Midbrain (tissue), 1 donor: ENCODE measurements at places on chromosomes 1 and 21.

- peak; percentile 58 for DNase-seq
Measured at GRCh38 chr1:162276493-162276892, 100.2 kb downstream of the SPATA46 start.

- DNase-seq, result no peak
Measured at GRCh38 chr1:211375146-211375818, 48.6 kb downstream of the TRAF5 start.

DNA sequence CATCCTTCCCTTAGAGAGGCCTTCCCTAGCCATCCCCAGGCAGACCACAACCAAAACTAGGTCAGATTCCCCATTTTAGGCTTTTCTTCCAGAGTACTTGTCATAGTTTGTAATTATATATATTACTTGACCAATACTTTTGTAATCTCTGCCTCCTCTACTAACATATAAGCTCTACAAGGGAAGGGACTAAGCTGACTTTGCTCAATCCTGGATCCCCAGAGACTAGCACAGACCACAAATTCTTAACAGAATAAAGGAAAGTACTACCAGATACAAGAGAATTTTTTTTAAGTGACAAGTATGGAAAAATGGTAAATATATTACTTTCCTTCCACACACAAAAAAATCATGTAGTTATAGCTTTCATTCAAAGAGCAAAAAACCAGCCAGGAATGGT lies 2.0 kb downstream of the ZMYM6 start:
- no peak for DNase-seq

DNA sequence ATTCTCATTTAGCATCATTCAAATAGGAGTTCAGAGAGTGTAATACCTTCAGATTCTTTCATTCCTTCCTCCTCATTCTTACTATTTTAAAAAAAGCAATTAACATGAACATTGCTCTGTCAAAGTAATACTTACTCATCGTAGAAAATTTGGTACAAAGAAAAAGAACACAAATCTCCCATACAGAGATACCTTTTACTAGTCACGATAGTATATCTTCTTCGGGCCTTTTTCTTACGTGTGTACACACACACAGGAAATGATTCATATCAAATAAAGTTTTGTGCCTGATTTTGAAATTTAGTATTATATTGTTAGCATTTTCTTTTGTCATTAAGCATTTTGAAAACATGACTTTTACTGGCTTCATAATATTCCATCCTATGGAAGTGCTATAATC lies 52.9 kb downstream of the NCF2 start:
- DNase-seq, result no peak

GRCh38 chr1:46536527-46536926 lies 14.9 kb downstream of the KNCN start:
- DNase-seq, result no peak

DNA sequence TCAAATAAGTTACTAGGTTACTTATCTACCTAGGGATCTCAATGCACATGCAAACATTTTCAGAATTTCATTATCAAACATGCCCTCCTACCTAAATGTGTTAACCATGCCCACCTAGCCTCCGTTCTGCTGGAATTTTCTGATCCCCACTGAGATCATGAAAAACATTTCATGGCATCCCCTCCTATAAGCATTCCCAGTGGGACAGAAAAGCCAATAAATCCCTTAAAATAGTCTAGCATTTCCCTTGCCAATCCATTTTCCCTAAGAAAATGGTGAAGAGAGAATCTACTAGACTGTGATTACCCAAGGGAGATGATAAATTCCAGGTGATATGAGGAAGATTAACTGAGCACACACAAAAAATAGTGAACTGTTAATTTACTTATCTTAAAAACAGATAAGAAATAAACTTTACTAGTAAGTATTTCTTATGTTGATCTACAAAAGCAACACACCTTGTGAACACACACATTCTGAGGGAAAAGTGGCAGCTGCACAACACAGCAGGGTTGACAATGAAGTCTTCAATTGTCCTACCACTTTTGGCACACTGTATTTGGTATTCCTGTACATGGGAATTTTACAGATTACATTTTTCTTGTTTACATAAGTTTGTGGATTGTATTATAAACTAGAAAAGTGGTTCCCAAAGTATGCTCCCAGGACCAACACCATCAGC lies 49.6 kb downstream of the ARID4B start:
- no peak for DNase-seq

DNA sequence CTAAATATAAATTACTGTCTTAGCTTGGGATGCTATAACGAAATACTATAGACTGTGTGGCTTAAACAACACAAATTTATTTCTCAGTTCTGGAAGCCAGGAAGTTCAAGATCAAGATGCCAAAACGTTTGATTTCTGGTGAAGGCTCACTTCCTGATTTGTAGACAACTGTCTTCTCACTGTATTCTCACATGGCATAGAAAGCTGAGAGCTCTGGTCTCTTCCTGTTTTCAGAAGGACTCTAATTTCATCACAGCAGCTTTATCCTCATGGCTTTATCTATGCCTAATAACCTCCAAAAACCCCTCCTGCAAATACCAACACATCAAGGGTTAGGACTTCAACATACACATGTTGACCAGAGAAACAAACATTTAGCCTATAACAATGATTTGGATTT lies 1795.5 kb downstream of the MRPL39 start:
- DNase-seq, result no peak

DNA sequence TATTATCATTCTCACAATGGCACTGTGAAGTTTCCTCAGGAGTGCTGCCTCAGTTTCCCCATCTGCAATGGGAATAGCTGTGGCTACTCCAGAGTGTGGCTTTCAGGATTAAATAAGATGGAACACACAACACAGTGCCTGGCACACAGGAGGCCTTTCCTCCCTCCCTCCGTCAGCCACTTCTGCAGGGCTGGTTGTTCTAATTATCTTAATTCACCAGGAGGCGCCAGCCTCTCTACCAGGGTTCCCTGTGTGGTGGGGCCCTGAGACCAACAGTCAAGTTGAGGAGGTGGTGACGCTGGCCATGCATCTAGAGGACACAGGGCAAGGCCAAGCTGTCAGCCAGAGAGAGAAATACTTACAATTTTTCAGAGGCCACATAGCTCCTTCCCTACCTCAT lies 6.3 kb upstream of the FOXO6 start:
- DNase-seq, result no peak

- DNase-seq, result no peak
Measured at GRCh38 chr1:65230731-65231481, 78.4 kb upstream of the DNAJC6 start.

DNA sequence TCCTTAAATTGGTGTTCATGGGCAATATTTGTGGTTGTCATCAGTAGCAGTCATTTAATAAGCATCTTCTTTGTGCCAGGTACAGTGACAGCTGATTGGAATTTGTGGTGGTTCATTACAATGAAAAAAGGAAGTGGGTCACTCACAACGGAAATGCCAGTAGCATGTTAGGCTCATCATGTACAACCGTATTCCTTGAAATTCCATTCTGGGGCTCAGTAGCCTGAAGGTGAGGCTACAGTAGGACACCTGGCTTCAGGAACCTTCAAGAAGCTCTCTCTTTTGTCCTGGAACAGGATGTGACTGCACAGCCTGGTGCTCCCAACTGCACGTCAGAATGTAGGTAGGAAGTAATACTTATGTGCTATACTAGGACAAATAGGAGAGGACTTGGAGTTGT lies 93.9 kb downstream of the ST3GAL3 start:
- DNase-seq, result no peak

DNA sequence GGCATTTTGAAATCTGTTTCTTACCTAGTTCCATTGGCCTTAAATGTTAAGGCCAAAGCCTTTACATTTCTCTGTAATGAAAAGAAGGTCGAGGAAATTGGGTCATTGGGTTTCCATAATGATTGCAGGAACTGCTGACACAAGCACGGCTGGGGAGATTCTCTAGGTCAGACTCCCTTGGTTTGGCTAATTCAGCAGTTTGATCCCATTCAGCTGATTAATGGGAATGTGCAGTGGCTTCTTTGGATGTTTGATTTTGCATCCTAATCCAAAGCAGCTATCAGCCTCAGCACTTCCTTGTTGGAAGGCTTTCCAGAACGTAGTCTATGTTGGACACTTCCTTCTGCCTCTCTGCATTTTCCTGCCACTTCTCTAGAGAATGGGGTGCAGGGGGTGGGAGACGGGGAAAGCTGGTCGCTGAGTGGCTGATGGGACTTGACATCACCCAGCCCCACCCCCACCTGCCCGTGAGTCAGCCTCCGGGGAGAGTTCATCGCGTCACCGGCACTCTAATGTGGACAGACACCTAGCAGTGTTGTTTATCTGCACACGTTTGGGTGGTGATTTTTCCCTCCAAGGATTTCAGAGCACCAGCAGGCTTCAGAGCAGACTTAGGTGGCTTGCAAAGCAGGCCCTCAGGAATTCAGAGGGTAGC lies 5.4 kb downstream of the PSEN2 start:
- no peak for DNase-seq

DNA sequence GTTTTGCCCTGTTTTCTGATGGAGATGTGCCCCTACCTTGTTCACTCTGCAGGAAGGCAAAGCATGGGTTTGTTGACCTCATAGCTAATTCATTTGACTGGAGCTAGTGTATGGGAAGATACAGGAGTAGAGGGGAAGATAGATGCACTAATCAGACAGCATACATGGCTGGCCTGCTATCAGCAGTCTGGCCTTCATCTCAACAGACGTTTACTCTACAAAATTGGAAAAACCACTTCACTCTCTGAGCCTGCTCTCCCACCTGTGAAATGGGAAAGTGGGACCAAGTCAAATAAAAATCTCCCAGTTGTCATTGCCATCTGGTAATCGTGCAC lies 235.2 kb upstream of the RAB4A start:
- no peak for DNase-seq

- DNase-seq, result no peak
Measured at GRCh38 chr1:100213141-100213540, 35.1 kb upstream of the LRRC39 start.

DNA sequence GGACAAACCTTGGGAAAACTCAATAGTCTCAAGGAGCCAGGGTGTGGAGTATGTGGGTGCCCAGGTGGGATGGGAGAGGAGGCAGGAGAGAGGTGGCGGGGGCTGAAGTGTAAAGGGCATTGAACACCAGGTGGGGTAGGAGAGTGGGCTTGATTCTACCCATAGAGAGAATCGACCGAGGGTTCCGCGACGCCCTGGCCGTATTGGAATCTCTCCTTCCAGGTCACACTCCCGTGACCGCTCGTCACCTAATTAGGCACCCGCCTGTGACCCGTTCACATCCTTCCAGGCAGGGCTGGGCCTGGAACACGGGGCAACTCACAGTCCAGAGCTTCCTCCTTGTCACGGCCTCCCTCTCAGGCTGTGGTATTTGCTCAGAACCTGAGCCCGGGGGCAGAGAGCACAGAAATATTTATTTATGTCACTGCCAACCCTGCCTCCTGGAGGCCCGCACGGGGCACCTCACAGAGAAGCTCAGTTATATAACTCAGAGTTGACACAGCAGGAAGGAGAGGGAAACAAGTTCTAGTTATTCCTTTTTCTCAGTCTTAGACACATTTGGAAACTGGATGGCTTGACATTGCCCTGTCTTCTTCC lies 12.0 kb downstream of the NCMAP start:
- DNase-seq, result no peak

- DNase-seq, result no peak
Measured at GRCh38 chr1:198121056-198121826, 35.6 kb upstream of the NEK7 start.

DNA sequence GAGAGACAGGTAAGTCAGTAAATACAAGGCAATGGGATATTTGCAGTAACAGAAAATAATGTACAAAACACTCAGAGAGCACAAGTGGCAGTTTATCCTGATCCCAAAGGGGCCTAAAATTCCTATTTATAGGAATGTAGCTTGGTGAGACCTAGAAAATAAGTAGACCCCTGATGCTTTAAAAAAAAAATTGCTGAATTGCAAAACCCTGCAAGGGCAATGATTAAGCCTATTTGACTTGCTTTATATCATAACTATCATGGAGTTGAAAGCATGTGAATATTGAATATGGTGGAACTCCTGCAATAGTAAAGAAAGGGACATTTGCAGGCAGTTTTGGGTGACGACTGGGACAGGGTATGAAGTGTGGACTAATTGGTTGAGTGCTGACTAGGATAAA lies 101.9 kb upstream of the C1orf21 start:
- no peak for DNase-seq

DNA sequence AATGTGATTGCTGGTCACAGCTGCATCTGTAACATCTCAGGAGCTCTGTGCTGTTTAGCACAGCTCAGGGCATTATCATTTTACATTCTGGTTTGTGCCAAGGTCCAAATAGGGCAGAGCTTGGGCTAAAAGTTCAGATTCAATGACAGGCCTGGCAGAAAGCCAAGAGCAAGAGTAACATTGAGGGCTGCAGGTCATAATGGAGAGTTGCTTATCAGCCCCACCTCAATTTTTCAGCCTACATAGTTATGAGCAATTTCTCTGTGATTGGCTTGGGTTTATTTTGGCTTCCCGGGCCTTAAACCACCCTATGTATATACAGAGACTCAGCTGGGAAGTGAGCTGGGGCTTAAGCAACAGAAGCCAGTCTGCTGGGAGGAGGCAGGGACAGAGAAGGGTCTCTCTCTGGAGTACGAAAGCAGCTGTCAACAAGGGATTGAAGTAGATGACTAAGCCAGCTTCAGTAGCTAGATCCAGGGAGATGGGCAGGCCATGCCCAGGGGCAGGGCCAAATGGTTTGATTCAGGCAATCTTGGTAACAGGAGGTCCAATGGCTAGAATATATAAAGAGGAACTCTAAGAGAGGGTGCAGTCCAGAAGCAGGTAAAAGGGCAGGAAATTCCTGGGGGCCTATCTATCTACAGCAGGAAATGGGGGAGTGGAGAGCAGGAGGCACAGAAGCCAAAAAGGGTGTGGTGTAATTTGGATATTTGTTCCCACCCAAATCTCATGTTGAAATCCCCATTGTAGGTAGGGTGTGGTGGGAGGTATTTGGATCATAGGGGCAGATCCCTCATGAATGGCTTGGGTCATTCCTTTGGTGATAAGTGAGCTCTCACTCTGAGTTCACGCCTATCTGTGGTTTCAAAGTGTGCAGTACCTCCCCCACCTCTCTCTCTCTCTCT lies 49.0 kb downstream of the BRINP2 start:
- DNase-seq, result no peak

- no peak for DNase-seq
Measured at GRCh38 chr1:67674260-67675011, 10.6 kb upstream of the GADD45A start.

DNA sequence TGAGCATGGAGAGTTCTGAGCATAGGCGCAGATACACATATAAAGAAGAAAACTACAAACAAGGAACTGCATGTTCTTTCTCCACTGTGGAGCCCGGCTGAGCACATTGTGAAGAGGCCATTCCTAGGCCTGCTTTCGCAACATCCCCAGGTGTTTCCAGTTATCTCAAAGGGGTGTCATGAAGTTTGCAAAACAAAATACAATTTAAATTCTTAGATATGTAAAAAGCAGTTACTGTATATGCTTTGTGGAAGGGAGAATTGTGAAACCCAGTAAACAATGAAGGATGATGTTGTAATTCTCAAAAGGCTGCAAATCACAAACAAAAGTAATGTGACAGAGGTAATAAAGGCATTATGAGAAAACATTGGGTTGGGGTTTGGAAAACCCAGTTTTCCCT lies 98.6 kb upstream of the ZNF644 start:
- no peak for DNase-seq

DNA sequence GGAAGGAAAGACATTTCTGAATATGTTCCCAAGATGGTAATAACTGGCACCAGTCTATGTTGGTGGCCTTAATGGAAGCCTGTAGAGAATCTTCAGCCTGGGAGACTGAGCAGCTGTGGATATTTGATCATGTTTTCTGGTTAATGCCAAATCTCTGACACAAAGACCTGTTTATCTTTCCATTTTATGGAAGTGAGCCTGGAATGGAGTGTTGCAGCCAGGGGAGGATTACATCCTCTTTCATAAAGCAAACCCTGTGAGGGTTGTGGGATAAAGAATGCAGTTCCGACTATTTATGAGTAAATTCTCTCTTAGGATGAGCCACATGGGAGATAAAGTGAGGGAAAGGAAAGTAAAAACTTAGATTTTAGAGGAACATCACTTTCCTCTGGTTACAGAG lies 144.1 kb downstream of the PCP4 start:
- DNase-seq, result no peak
